Esophagus mucosa (tissue), 1 donor: ENCODE measurements at places on chromosomes 2 and 18.
A peak's percentile ranks its signal among the peaks of the same experiment; 100 is the strongest.

GRCh38 chr2:132448331-132448730 lies 31.7 kb downstream of the GPR39 start:
- ATAC-seq, result no peak

DNA sequence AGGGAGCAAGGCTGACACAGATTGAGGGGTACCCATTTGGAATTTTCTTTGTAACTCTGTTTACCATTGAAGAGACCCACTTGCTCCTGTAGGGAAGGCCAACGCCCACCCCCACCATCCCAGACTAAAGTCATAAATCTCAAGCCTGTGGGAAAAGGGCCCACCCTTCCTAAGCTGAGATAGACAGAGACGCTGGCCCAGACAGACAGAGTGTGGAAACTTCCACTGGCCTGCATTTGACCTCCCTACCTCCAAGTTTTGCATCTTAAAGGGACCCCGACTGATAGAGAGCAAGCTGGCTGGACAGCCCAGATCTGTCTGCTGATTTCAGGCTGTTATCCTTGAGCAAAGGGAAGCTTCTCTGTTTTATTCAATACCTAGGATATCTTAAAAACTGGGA lies 48.2 kb upstream of the SLC14A2 start:
- ATAC-seq, result no peak

DNA sequence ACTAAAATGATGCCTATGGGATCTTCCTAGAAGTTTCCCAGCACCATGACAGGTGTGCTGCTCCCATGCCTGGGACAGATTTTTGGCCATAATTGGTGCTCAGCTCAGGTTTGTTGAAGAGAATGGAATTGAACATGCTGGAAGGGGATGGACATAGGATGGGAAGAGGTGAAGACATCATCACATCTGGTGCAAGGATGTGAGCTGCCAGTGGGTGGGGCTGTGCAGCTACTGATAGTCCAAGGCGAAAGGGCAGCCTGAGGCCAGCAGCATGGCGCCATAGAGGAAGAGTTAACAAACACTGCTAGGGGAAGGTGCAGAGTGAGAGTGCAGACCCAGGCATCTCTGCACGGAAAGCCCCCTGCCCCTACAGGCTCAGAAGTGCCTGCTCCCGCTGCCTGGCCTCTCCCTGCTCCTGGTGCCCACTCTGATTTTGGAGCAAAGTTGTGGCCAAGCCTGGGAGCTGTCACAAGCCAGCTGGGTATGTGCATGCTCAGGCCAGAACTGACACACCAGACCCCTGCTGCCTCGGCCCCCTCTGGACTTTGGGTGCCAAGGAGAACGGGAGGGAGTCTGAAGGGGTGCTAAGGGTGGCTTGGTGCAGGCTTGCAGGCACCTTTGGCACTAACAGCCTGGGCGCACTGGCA lies 178.6 kb downstream of the ZBTB7C start:
- ATAC-seq, result peak; percentile 87

DNA sequence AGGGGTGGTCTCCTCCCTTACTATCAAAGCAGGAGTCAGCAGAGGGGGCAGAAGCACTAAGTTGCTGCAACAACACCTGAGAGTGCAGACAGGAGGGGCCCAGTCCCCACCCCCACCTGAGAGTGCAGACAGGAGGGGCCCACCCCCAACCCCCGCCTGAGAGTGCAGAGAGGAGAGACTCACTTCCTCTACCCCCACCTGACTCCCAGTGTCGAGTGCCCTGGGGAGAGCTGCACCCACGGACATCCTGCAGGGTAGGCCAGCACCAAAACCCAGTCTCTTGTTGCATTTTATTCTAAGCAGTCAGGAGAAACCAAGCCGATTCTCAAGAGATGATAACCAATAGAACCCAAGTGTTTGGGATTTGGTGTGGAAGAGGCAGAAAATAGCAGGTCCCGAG lies 78.4 kb downstream of the NAPG start:
- peak; percentile 31 for ATAC-seq

DNA sequence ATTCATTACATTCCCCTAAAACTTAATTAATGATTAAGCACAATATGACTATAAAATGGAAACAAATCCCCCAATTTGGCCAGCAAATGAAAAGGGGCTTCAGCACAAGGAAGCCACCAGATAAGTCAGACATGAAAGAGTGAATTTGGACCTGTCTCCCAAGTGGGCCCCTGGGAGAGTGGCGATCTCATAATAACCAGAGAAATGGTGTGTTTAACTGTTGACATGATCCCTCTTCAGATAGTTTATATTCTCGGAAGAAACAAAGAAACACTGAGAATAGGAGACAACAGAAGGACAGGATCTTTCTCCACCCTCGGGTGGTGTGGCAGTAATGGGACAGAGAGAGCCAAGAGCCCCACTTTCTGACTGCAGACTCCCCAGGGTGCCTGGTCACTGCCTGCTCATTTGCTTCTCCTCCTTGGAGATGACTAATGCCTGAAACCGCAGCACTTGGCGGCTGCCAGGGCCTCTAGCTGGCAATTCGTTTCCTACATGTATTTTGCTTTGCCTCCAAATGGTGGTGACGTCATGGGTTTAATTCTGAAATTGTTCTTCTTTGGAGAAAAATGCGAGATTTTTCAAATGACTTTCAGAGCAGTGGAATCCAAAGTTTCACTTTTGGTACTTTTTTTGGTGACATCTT lies 46.4 kb upstream of the SPP2 start:
- ATAC-seq, result peak; percentile 67

- no peak for ATAC-seq
Measured at GRCh38 chr18:67285583-67285982, 230.9 kb downstream of the DSEL start.

- no peak for ATAC-seq
Measured at GRCh38 chr2:188316791-188317423, 25.2 kb downstream of the GULP1 start.

GRCh38 chr2:24199968-24200590 lies 25.2 kb downstream of the FAM228A start:
- no peak for ATAC-seq

DNA sequence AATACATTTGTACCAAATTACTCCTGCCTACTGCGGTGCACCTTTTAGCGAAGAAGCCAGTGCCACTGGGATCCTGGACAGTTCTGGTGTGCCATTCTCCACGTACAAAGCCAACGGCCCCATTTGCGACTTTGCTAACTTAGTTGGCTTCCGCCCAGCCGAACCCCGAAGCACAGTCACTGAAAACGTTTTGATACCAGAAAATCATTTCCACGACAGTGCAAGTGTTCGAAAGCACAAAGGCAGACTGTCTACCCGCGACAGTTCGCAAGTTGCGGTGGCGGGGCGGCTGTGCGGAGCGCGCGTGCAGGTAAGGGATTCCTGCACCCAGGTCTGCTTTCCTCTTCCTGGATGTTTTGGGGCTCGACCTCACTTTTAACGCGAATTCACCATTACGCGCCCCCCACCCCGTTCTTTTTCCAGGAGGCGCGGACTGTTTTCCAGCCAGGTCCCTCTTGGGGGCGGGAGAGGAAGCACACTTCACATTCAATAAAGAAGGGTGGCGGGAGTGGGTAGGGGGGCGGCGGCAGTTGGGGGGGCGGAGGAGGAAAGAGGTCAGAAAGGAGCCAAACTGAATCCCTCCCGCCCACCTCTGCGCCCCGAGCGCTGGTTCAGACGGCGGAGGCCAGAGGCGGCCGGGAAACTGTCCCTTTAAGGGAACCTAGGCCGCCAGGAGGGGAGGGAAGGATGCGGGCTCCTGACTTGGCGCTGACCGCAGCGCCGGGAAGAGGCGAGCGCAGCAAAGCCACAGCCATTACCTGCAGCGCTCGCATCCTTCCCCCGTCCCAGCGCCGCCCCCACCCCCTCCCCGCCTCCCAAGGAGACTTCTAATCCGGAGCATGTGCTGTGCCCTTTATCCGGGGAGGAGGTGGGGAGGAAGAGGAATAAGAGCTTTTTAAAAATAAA lies 107.4 kb upstream of the KCTD1 start:
- peak; percentile 56 for ATAC-seq

DNA sequence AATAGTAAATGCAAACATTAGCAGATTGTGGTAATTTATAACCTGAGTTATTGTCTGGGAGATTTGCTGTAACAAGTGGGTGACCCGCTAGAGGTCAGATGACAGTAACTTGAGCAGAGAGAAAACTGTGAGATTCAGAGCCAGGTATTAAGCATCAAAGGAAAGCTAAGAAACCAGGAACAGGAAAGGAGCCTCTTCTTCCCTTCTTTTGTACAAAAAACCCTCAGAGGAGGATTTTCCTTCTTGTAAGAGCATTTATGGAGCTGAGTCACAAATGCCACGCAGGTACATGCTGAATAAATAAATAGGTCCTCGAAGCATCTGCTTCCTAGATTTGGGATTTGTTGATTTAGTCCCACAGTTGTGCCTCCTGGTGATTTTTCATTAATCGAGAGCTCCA lies 146.5 kb downstream of the SH3BP4 start:
- ATAC-seq, result no peak

DNA sequence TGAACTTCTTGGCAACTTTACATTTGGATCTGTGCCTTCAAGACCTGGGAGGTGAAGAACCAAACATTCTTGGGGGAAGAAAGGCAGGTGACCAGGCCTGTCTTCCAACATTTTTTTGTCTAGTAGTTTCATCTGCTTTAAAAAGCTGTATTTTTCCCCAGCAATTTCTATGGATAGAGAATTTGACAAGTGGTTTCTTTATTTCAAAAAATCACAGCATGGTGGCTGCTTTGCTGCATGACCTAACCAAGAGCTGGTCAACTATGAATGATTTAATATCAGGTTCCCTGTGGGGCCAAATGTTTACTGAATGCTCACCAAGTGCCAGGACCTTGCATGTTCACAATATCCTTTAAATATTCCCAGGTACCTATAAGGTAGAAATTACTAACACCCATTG lies 19.1 kb downstream of the LRP2 start:
- no peak for ATAC-seq

DNA sequence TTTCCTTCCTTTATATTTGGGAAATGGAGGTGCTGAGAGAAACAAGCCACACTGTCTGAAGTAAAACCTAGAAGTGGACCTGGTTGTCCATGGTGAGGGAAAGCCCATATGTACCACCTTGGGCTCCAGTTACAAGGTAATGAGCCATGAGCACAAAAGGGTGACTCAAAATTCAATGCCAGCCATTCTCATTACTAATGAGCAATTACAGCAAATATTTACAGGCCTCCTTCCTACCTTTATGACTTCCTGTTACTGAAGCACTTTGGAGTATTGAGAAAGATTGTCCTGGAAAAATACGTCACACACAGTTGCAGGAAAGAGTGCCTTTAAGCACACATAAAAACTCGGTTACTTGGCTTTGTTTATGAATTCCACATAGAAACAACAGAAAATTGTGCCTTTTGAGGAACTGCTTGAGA lies 9.1 kb downstream of the EPAS1 start:
- peak; percentile 67 for ATAC-seq

GRCh38 chr2:37287966-37288365 lies 36.7 kb downstream of the PRKD3 start:
- peak; percentile 37 for ATAC-seq

DNA sequence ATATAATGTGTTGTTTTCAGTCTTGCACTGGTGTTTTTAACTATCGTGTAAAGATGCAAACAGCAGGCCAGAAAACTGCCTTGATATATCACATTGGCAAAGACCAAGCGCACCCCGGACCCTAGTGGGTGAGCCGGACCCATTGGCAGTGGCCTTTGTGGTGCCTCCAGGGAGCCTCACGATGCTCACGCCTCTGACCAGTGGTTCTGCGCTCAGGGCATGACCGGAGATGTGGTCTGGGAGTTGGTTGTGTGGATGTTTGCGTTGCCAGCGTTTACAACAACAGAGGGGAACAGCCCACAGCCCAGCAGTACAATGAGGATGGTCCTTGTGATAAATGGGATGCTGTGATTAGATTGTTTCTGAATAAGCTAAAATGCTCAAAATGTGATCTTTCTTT lies 32.6 kb downstream of the NFATC1 start:
- no peak for ATAC-seq

- peak; percentile 39 for ATAC-seq
Measured at GRCh38 chr2:37585982-37586621, 85.3 kb downstream of the CDC42EP3 start.

DNA sequence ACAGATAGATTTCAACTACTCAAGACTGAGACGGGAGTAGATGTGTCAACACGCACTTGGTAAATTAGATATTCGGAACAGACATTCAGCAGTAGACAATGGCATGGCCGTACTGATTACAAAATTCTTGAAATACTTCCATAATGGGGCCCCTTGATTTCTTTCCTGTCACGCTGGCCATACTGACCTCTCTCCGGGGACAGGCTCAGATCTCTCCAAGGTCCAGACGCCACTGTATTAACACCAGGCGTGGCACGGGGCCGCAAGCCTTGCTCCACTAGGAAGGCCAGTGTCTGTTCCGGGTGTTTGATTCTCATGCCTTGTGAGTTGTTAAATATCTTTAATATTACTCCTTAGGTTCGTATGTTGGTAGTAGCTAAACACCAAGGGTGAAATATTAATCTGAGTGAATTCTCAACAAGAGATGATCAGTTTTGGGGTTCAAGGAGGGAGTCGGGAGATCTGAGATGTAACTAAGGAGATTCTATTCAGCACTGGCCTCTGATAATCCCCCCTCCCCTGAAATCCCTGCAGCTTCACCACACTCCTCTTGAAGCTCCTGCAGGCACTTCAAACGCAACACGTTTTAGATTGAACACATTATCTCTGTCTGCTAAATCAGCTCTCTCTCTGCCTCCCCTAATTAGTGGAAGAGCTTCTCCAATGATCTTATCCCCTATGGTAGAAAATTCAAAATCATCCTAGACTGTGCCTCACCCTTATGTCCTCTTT lies 2.2 kb upstream of the EHD3 start:
- ATAC-seq, result no peak

DNA sequence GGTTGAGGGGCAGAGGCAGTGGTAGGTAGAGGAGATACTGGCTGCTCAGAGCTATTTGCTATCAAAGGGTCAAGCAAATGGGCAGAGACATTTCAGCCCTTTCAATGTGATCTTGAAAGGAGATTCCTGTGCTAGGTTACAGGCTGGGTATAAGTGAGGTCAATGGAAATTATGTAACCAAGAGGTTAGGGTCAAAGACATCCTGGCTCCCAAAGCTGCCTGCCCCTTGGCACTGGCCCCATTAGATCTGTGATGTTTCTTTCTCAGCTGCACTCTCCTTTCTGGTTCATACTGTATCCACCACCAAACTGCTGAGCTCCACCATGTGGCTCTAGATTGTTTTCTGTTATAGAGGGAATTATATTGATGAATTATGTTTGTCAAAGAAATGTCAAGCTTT lies 200.4 kb downstream of the AGPS start:
- ATAC-seq, result no peak

DNA sequence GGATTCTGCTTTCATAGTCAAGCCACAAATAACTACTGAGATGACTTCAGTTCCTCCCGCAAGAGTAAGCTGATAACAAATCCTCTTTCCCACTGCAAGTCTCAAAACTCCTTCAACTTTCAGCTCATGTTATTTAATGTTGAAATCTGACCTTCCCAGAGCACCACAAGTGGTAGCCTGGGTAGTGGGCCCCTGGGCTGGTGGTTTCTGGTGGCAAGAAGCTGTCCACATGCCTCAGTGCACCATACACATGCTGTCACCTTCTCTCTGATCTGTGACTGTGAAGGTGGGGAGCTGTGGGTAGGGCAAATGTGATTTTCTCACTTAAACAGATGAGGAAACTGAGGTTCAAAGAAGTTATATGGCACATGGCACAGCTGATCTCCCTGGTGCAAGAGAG lies 246.1 kb upstream of the EPAS1 start:
- ATAC-seq, result no peak
